ENCODE measurements at places on chromosomes 13 and 19.

- DNase-seq = peak; percentile 86
These were observed 764 bp downstream of the MIR17HG start for GRCh38 chr13:91347996-91348905.

DNA sequence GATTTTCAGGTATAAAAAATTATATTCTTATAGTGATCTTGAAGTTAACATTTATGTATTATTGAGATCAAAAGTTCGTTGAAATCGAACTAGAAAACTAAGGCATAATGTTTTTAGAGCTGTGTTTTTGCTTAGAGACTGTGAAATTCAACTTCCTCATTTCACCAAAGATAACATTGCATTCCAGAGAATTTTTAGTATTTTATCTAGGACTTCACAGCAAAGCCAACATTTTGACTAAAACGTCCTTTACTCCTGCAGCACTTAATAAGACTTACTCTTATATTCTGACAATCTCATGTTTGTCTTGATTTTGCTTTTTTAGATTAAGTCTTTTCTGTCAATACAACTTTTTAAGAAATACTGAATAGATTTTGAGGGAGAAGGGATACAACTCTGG is 4.7 kb downstream of the KCTD4 start:
- DNase-seq = no peak

DNA sequence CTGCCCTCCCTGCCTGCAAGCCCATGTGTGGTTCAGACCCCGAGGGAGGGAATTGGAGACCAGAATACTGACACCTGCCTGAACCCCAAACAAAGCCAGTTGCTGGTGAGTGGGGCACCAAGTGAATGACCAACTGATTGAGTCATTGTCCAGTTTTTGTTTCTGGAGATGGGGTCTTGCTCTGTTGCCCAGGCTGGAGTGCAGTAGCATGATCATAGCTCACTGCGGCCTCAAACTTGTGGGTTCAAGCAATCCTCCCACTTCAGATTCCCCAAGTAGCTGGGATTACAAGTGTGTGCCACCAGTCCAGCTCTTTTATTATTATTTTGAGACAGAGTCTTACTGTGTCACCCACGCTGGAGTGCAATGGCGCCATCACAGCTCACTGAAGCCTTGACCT is 4.0 kb downstream of the CCL25 start:
- no peak for DNase-seq

DNA sequence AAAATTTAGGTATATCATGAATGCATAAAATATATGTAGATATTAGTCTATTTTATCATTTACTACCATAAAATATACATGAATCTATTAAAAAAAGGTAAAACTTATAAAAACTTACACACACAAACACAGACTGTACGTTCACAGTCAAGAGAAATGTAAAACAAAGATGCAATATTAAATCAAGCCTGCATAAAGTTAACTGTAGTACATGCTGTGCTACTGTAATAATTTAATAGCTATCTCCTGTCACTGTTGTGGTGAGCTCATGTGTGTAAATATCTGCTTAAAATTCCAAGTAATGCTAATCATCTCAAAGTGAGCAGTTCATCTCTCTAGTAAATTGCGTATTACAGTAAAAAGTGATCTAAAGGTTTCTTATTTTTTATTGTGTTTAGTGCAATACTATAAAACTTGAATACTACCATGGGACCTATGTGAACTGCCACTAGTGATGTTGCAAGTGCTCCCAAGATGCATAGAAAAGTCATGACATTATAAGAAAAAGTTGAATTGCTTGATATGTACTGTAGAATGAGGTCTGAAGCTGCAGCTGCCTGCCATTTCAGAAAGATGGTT is 762 bp upstream of the ZNF233 start:
- DNase-seq = no peak

DNA sequence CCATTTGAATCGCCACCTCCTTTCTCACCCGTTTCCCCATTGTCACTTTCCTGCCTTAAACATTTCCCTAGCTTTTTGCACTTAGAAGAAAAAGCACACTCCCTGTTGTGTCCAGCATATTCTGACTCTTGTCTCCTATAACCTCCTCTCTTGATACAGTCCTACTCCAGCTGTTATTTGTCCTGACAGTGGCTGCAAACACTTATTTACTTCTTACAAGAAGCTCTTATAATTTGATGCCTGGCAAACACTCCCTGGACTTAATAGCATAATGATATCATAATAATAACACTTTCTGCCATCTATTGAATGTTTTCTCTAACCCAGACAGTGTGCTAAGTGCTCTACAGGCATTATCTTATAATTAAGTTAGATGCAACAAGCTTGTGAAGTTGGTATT is 76.6 kb downstream of the DGKH start:
- no peak for DNase-seq

GRCh38 chr13:112003396-112003795 is 63.6 kb upstream of the SOX1 start:
- no peak for DNase-seq

- DNase-seq = no peak
These were observed 56.2 kb downstream of the TRPM4 start for GRCh38 chr19:49213791-49214190.

DNA sequence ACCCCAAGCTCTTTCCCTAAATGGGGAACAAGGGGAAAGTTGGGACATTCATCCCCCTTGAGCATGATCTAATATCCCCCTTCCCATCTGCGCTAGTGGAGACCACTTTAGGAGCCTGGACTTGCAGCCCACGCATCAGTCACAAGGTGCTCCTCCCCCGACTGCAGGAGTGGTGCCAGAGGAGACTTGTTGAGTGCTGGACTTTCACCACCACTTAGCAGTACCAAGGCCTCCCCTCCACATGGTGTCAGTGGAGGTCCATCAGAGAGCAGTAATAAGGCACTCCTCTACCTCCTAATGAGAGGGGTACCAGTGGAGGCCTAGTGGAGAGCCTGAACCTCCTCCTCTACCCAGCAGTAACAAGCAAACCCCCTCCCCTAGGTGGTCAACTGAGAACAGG is 22.5 kb downstream of the CAB39L start:
- no peak for DNase-seq

GRCh38 chr19:6297202-6297601 is 17.4 kb upstream of the MLLT1 start:
- DNase-seq = no peak

DNA sequence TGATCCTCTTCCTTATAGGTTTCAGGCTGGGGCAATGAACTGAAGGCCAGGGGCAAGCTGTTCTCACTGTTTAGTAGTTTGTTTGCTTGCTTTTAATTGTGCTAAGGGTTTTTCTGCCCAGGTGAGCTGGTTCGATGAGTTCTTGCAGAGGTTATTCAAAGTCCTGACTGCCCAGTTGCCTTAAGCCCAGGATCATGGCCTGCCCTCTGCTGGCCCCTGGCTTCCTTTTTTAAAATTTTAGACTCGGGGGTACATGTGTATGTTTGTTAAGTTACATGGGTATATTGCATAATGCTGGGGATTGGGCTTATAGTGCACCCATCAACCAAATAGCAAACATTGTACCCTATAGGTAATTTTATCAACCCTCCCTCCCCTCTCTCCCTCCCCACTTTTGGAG is 65.7 kb downstream of the ZNF536 start:
- no peak for DNase-seq

- no peak for DNase-seq
These were observed 17.2 kb upstream of the ZBTB7A start for GRCh38 chr19:4083677-4084546.

GRCh38 chr19:38032151-38032550 is 125.1 kb downstream of the SIPA1L3 start:
- no peak for DNase-seq

DNA sequence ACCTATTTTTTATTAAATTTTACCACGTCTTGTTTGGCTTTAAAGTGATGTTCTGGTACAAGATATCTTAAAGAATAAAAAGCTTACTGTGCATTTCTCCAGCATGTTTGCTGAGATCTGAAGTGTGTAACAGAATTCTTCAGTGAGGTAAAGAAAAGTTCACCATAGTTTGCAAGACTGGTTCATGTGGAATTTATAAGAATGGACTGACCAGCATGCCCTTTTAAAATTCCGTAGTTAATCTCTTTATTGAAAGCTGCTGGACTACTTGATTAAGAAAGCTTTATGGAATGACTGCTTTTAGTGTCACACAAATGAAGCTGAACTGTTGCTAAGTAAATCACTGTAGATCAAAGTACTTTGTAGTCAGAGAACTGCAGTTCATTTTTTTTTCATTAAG is 119.2 kb downstream of the GPC6 start:
- DNase-seq = no peak

Data from activated CD8-positive, alpha-beta memory T cell treated with anti-CD3 and anti-CD28 coated beads, Interleukin-2, amount 50 U/mL, for 48 hours (primary cell).